ENCODE measurements at places on chromosomes 5 and 9.
A peak's percentile ranks its signal among the peaks of the same experiment; 100 is the strongest.

DNA sequence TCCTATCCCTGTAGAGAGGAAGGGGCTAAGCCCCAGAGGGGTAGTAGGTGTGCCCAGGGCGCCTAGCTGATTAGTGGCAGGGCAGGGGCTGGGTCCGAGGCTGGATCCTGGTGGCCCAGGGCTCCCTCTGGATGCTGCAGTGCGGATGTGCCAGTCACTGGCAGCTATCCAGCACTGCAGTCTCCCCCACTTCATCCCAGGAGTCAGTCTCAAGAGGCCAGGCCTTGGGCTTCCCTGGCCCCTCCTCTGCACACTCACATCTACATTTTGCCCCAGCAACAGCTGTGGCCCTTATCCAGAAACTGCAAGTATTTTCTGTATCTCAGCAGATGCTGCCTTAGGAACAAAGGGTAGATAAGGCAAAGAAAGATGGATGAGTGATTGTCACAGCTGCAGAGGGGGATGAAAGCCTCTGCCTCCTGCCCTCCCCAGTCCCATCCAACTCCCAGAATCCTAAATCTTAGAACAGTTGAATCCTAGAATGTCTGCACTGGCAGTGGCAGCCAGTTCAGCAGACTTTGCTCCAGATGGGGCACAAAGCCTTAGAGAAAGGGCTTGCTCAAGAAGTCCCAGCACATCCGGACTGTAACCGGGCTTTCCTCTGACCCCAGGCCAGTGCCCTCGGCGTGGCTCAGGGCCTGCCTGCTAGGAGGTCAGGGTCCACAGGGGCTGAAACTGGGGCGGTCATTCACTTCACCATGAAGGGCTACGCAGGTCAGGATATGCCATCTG is 1.6 kb downstream of the ANXA6 start:
- DNase-seq: peak; percentile 63

GRCh38 chr5:125847561-125847960 is 575.6 kb upstream of the GRAMD2B start:
- no peak for DNase-seq

- peak; percentile 42 for DNase-seq
These were observed 21.9 kb downstream of the MACROH2A1 start for GRCh38 chr5:135376961-135377624.

DNA sequence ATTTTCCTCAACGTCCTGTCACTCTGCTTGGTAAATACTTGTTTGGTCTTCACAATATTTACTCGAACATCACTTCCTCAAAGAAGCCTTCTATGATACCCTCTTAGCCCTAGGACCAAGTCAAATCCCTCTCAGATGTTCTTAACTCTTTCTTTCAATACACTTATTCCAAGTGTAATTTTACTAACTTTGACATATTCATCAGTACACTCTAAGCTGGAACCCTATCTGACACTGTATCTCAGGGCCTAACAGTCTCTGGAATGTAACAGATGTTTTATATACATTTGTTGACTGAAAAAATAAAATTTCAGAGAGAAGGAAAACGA is 19.6 kb downstream of the SIL1 start:
- DNase-seq: no peak

- peak; percentile 21 for DNase-seq
These were observed 69.0 kb upstream of the SNX2 start for GRCh38 chr5:122705851-122706250.

- no peak for DNase-seq
These were observed 166.7 kb upstream of the SNX2 start for GRCh38 chr5:122608222-122608621.

GRCh38 chr5:95857185-95857945 is 34.8 kb upstream of the GLRX start:
- DNase-seq: no peak

- no peak for DNase-seq
These were observed 27.6 kb upstream of the TCF7 start for GRCh38 chr5:134086943-134087305.

GRCh38 chr5:143733665-143734455 is 78.1 kb upstream of the HMHB1 start:
- peak; percentile 47 for DNase-seq

DNA sequence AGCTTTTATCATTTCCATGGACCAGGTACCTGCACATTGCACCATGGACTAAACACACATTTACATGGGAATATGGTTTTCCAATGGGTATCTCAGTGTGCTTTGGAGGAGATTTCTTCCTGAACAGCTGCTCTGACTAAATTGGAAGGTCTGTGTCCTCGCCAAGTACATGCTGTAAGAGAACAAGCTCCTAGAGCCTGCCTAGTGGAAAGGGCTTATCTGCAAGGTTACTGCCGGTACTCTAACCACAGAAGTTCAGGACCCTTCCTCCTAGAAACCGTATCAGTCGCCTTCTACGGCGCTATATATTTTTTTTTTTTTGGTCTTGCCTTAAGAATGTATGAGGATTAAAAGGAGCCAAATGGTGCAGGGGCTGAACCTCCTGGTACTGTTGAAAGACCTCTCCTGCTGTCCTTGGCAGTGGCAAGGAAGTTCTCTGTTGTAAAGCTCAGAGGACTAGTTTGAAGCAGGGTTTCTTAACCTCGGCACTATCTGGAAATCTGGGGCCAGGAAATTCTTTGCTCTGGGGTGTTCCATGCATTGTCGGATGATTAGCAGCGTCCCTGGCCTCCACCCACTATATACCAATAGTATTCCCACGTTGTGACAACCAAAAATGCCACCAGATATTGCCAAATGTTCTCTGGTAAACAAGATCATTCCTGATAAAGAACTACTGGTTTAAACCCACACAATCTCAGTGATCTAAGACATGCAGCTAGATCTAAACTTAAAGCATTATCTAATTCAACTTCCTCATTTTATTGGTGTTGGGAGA is 107.4 kb downstream of the FBXO38 start:
- no peak for DNase-seq

DNA sequence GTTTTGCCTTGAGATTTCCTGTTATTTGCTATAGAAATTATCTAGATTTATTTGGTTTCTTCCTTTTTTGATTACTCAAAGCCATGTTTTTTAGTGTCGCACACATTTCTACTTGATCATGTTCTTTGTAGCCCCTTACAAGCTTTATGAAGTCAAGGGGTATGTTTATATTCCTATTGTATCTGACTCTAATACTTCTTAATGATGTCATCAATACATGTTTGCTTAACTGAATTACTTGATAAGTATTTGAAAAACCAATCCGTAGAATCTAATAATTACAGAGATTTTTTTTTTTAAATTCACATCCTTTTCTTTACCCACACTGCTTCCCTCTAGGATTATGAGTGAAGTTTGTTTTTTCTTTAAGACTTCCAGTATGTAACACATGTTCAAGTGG is 53.0 kb downstream of the CDC42SE2 start:
- DNase-seq: no peak

GRCh38 chr9:4746278-4747030 is 5.5 kb upstream of the AK3 start:
- no peak for DNase-seq

- DNase-seq: peak; percentile 72
These were observed 136.9 kb downstream of the ARHGAP26 start for GRCh38 chr5:142906863-142907671.

- peak; percentile 33 for DNase-seq
These were observed 1.5 kb downstream of the SYNPO start for GRCh38 chr5:150641824-150642566.

- peak; percentile 87 for DNase-seq
These were observed 363.4 kb upstream of the SLC30A5 start for GRCh38 chr5:68730220-68730978.

- no peak for DNase-seq
These were observed 7.2 kb upstream of the TLR4 start for GRCh38 chr9:117697046-117697445.

- DNase-seq: no peak
These were observed 6.2 kb upstream of the TMEM141 start for GRCh38 chr9:136784997-136785361.

DNA sequence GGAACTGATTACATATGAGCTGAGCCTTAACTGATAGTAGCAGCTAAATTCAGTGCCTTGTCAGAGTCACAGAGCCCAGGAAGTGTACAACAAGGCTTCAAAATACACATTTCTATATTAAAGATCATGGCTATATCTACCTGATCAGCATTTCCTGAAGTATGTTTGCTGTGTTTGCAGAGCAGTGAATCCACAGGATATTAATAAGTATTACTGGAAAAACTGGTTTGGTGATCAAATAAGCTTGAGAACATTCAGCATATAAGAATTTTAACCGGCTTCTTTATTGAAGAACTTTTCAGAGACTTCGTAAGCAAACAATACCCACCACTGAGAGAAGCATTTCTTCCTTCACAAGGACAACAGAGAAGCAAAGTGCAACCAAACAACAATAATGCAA is 227.0 kb downstream of the ELAVL2 start:
- DNase-seq: no peak

DNA sequence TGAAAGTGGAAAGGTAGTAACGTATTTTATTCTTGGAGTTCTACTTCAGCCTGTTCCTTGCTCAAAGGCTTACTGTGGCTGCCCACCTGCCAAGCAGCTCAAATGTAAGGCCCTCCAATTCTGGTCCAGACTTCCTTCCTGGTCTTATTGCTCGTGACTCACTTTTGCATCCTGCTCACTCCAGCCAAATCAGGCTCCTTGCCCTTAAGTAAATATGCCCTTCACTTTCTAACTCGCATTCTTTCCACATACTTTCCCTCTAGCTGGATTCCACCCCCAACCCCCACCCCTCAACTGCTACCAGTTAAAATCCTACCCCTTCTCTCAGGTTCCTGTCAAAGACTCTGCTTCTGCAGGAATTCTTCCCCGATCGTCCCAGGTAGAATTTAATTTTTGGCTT is 96.6 kb downstream of the GALNT10 start:
- peak; percentile 92 for DNase-seq

GRCh38 chr5:168319774-168320173 is 28.3 kb downstream of the WWC1 start:
- DNase-seq: peak; percentile 52

DNA sequence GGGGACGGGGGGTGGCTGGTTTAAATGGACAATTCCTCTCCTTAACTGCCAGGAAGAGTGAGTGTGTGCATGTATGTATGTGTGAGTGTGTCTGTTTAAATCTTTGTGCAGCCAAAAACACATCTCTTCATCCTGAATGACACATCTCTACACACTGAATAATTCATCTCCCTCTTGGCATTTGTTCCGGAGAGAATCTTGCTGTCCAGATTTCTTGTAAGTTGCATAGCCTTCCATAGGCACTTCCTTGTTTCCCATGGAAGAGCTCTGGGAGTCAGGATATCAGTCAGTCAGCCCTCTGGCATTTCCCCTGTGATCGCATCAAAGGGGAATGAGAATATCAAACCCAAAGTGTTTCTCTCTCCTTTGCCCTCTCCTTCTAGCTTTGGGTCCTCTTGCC is 74.7 kb downstream of the WWC1 start:
- DNase-seq: peak; percentile 99

All from fibroblast of skin of right biceps (primary cell).